ENCODE measurements at places on chromosomes 11 and 22. TPM values are rescaled to one million over a fixed set of nuclear protein-coding genes. Genes with fewer than 3 reads are reported as not detected.

Gene NCF4
- total RNA-seq, result 7.0 TPM

Gene KCTD14
- total RNA-seq, result 3.6 TPM

Gene ACR
- total RNA-seq, result not detected

Gene TMEM41B
- total RNA-seq, result 16.9 TPM

Gene C1QTNF4
- total RNA-seq, result 0.86 TPM

Gene REXO2
- 129 TPM for total RNA-seq

Gene LIF
- total RNA-seq, result 0.79 TPM

Gene SORL1
- 7.5 TPM for total RNA-seq

Gene ZNF280B
- 1.1 TPM for total RNA-seq

Gene RHOD
- 68.5 TPM for total RNA-seq

Gene CASP5
- total RNA-seq, result not detected

Data from right atrium auricular region (tissue), 2 donors.